ENCODE measurements at places on chromosomes 3 and 15.

- DNase-seq = no peak
Measured at GRCh38 chr3:109532257-109533216, 195.2 kb upstream of the DPPA4 start.

- DNase-seq = no peak
Measured at GRCh38 chr15:66829551-66830121, 127.6 kb downstream of the SMAD6 start.

DNA sequence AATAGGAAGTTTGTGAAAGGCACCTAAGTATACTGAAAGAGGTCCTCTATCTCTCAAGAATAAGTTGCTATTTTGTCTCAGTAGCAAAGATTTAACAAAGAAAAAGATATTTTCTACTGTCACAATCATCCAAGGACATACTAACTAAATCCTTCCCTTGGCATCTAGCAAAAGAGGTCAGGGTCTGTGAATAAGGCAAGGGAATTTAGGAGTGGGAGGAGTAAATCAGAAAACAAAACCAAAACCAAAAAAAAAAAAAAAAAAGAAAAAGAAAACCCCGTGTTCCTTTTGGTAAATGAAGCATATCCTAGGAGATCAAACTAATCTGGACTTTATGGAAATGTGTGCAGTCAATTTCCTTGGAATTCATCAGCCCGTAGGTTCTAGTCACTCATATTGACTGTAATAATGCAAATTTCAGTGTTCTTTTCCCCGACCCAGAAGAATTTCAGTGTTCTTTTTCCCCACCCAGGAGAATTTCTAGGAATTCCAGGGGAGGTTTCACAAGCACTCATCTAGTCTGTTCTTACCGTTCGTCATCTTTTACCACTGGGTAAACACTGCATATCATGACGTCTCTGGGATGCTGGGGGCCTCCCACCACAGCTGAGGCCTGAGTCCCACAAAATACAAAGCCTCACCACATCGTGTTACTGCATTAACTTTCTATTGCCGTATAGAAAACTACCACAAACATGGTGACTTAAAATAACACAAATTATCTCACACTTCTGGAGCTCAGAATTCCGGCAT is 113.8 kb upstream of the CCDC54 start:
- DNase-seq = no peak

DNA sequence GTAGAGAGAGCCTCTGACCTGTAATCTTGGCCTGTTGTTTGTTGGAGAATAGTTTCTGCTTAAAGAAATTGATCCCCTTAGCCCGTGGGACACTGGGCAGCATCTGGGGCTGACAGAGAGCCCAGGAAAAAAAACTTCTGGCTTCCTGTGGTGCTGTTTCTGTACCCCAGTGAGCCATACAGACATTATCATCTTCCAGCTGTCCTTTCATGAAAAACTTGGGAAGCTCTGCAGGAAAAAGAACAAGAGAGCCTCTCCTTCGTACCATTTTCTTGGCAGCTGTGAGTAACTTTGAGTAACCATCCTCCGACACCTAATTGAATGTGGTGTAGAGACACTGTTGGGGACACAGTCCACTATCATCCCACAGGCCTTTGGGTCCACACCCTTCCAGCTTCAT is 333.0 kb downstream of the SHQ1 start:
- DNase-seq = no peak

DNA sequence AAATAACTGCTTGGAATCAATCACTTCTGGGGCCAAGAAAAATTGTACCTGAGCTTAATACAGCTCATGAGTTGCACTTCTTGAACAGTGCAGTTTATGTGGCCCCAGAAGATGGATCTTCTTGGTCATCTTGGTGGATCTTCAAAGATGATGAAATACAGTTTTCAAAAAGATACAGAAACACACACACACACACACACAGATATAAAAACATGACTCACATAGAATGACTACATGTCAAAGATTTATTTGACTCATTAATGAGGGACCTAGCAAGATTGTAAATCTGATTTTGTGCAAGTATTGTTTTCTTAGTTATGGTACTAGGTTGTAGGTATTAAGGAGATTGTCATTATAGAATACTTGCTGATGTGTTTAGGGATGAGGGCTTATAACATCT is 32.6 kb downstream of the PDCD6IP start:
- no peak for DNase-seq

GRCh38 chr15:63836579-63836978 is 2.8 kb upstream of the HERC1 start:
- no peak for DNase-seq

DNA sequence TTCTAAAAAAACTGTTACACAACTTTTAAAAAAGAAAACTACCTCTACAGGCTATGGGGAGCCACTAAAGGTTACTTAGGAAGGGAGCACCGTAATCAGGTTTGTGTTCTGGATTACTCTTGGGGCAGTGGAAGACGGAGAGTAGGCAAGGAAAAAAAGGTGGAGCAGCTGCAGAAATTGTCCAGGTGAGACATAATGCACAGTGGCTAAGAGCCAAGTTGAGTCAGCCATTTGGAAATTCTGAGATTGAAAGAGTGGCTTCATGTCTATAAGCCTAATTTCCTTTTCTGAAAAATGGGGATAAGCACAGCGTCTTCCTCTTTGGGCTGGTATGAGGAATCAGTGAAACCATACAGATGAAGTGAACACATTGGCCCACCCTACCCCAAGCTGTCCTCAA is 195.2 kb downstream of the CADPS start:
- DNase-seq = no peak

GRCh38 chr3:86978111-86978551 is 12.8 kb downstream of the VGLL3 start:
- DNase-seq = no peak

GRCh38 chr3:138079901-138080300 is 35.5 kb downstream of the DZIP1L start:
- no peak for DNase-seq

DNA sequence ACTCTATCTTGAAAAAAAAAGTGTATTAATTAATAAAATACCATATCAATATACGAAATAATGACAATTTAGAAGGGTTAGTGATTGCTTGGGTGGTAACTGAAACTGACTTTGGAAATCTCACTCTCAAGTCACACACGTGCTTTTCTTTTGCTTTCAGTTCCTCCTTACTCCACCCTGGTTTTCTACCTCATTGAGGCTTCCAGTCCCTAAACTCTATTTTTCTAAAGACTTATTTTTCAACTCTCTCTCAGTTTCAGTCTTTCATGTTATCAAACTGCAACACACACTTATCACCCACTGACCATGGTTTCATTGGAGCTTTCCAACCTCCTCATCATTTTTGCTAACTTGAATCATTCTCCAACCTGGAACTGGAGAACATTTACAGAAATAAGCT is 23.5 kb downstream of the IL12A start:
- no peak for DNase-seq

- no peak for DNase-seq
Measured at GRCh38 chr3:72101494-72101893, 316.5 kb upstream of the PROK2 start.

- no peak for DNase-seq
Measured at GRCh38 chr15:22872936-22873701, 34.7 kb downstream of the NIPA2 start.

DNA sequence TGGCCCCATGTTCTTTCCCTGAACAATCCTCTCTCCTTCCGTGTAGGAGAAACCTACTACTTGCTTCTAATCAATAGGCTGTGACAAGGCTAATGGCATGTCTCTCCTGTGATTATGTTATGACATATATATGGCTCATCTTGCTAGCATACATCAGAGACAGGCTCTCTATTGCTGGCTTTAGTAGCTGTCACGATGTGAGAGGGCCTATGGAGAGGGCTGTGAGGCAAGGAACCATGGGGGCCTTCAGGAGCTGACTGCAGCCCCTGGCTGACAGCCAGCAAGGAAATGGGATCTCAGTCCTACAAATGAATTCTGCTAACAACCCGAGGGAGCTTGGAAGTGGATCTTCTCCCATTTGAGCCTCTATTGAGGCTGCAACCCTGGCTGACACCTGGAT is 96.3 kb downstream of the EOMES start:
- no peak for DNase-seq

DNA sequence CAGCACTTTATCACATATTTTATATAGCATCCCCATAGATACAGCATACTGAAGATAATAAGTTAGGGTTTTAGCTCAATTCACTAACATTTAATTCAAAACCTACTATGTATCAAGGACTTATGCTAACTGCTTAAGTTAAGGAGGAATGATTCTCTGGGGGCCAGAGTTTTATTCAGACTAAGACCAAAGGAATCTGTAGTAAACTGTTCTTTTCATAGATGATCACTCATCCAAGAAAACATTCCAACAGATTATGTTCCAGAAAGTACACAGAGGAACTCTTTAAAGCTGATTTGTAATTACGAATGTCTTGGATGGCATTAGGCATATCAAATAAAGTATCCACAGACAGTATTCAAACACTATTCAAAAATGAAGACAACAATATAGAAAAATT is 226.4 kb downstream of the SCAPER start:
- DNase-seq = no peak

GRCh38 chr3:134641671-134642300 is 9.0 kb downstream of the KY start:
- DNase-seq = no peak

DNA sequence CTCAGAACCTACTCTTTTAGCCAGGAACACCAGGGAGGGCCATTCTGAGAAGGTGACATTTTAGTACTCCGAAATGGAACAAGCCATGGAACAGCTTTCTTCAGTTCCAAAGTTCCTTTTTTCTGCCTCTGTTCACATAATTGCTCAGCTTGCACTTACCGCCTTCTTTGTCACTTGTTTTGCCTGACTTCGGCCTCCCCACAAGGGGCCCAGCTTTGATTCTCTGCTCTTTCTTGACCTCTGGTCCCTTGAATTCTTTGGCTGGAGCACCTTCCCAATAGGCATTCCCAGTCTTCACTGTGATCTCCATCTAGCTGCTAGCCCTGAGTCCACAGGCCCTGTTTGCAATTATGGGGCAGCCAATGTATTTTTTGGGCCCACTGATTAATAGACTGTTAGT is 51.4 kb upstream of the SLC7A14 start:
- no peak for DNase-seq

GRCh38 chr15:65518633-65519285 is 1.3 kb upstream of the DPP8 start:
- DNase-seq = no peak

- DNase-seq = no peak
Measured at GRCh38 chr15:78772738-78773137, 38.5 kb downstream of the ADAMTS7 start.

DNA sequence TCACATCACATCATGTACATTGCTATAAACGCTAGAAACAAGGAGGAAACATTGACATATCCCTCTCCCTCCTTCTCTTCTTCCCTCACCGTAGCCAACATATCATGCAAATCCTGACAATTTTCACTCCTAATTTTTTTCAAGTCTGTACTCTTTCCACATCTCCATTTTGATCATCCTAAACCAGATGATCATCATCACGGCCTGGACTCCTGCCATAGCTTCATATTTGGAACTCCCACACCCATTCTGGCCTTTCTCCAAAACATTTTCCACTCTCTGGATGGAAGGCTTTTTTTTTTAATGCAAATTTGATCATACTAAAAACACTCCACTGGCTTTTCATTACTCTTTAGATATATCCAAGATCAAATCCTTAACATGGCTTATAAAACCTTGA is 248.0 kb upstream of the CNTN3 start:
- no peak for DNase-seq

GRCh38 chr3:128198313-128198712 is 45.0 kb downstream of the EEFSEC start:
- DNase-seq = no peak

DNA sequence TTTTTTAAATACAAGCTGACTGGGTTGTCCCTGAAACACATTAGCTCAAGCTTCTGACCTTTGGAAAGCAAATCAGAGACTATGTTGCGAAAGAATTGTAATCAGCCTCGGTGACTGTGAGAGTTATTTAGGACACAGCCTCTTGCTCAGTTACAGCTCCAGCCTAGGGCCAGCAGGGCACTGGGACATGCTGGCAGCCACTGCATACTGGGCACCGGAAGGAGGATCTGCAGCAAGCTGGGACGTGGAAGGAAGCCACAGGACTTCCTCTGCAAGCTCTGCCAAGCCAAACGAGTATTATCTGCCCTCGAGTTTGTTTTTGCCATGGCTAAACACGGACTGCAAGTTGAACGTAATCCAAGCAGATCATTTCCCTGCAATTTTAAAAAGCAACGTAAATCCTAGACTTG is 24.4 kb upstream of the COPG1 start:
- no peak for DNase-seq

DNA sequence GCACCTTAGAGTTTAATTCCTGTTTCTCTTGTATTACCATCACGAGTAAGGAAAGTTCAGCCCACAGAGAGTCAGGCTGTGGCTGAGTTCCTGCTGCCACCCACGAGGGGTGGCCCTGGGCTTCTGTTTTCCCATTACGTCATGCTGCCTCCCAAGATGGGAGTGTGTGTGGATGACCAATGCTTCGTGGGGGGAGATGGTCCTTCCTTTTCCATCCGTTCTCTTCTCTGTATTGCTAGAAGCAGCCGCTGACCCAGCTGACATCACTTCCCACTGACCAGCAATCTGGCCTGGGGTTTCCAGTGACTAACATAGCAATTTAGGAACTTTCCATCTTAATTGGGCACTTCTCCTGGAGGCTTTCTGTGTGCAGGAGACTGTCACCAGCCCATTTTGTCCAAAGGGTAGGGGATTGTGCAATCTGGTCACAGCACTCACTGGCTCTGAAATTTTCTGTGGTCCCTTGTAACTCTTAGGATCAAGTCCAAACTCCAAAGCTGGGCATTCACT is 9.3 kb downstream of the IRAK2 start:
- DNase-seq = no peak

- DNase-seq = no peak
Measured at GRCh38 chr15:29774900-29775299, 47.4 kb downstream of the TJP1 start.

DNA sequence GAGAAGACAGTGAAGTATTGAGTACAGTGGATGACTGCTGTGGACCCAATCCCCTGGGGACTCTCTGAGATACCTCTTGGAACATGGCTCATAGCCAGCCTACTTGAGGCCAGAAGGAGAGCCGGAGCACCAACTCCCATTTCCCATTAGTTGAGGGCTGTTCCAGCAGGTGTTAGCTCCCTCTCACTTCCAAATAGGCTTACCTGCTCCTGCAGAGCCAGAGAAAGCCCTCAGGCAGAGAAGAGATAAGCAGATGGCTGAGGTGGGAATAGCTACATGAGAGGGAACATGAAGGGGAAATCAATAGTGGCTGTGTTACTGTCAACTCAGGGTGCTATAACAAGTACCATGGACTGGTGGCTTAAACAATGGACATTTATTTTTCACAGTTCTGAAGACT is 4.6 kb upstream of the CCK start:
- no peak for DNase-seq

DNA sequence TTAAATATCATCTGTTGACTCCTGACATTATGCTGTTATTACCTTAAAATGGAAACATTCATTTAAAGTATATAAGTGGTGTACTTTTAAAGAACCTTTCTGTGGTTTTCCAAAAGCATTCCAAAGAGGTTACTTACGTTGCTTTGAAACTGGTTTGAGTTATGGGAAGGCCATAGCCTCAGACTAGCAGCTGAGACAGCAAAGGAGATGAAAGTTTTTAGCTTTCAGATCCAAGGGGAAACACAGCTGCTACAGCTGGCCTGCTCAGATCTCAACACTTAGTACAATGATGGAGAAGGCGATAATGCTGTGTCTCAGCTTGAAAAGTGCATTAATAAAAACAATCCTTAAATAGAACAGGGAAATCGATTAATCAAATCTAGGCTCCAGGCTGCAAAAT is 921.1 kb downstream of the ROBO1 start:
- no peak for DNase-seq

- no peak for DNase-seq
Measured at GRCh38 chr15:69299451-69299886, 757 bp downstream of the PAQR5 start.

- no peak for DNase-seq
Measured at GRCh38 chr15:87477737-87478686, 778.5 kb downstream of the NTRK3 start.

All from stimulated activated CD8-positive, alpha-beta memory T cell treated with anti-CD3 and anti-CD28 coated beads, Interleukin-4, amount 100 ng/mL, for 1 hour (primary cell).